Activated naive CD4-positive, alpha-beta T cell treated with anti-CD3 and anti-CD28 coated beads for 36 hours (primary cell): ENCODE measurements at places on chromosomes 4 and X.

GRCh38 chrX:147850875-147851274, 60.8 kb upstream of the FMR1 start:
- DNase-seq = no peak

DNA sequence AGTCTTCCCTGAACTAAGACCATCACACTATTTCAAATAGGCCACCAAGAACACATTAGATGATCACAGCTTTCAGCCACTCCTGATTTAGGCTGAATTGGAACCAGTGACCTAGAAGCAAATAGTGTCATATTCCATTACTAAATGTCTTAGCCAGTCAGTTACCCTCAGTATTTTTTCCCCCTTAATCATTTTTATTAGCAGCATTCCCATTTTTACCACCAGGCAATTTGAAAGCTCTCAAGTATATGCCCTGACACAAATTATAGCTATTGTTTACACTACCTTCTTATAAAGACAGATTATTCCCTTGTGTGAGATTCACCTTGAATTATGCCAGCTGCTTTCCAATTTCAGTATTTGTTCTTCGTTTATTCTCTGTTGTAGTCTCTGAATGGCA, 1146.9 kb downstream of the PDHA2 start:
- no peak for DNase-seq

DNA sequence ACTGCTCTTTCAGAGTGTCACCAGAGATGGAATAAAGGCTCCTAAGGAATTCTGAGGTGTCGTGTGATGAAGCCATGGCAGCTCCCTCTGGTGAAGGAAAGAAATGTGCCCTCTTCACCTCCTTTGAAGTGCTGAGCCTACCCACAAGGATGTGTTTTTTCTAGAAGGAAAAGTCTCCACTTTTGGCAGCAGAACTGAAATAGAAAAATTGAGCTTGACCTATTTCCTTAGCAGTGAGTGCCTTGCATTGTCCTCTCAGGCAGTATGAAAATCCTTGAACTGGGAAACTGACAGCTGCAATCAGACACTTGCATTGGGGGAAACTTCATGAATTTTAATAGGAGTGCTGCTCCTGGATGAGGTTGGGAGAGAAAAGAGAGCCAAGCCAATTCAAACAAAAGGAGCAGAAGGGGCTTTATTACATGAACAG, 95.2 kb downstream of the DCLK2 start:
- DNase-seq = no peak

DNA sequence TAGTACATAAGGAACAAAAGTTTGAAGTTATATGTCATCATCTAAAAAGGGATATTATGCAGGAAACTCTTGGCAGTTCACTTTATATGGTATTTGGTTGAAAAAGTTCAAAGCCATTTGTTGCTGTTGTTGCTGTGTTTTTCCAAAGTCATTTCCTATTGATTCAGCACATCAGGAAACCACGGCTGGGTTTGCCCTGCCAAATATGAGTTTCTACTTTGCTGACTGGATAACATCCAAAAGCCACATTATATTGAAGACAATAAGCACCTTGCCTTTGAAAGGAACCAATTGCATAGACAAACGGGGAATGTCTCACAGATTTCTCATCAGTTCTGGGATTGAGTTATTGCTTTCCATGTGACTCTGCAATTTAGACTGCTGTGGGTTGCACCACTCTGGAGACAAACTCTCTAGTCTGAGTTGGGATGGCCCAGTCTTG, 206.1 kb downstream of the SLC39A8 start:
- no peak for DNase-seq

- peak; percentile 84 for DNase-seq
Observed at GRCh38 chrX:1481636-1482529, 29.2 kb upstream of the ASMTL start.

DNA sequence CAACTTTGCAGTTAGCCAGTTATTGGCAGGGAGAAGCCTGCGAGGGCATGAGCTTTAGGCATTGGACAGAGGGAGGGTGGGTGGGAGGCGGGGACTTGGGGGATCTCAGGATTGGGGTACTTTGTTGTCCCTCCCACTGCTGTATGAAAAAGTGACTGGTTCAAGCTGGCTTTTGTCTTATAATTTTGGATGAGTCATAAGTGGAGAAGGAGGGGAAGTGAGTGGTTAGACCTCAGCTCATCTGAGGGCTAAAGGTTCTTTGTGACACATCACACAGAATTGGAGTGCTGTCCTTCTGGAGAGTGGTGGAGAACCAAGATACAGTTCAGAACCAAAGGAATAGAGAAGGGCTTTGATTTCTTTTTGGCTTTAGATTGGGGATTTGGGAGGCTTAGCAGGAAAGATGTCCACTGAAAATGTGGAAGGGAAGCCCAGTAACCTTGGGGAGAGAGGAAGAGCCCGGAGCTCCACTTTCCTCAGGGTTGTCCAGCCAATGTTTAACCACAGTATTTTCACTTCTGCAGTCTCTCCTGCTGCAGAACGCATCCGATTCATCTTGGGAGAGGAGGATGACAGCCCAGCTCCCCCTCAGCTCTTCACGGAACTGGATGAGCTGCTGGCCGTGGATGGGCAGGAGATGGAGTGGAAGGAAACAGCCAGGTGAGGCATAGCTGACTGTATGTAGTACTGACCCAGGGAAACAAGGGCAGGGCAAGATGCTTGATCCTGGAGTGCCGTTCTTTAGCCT, at the start of gene SLC4A4:
SLC4A4 (plus strand) TSS at position 175 of the 748 bp plus-strand sequence.
- DNase-seq = no peak

DNA sequence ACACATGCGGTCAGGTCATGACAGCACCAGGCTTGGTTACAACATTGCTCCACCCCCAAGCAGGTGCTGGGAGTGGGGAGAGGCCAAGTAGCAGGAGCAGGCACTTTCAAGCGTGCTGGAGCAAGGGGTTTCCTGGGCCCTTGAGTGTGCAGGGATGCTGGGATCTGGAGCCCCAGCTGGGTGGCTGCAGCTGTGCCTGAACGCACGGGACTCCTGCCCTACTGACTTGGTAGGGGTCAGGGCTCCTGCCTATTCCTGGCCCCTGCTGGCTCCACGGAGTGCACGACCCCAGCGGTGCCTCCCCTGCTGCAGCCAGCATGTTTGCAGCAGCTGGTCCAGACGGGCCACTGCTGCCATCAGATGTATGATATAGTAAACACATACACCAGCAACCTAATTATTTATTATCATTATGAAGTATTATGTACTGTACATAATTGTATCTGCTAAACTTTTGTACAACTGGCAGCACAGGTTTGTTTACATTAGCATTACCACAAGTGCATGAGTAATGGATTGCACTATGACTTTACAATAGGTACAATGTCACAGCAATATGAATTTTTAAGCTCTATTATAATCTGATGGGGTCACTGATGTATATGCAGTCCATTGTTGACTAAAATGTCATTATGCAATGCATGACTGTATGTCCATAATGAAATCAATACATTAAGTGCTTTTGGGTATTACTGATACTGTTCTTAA, 620.6 kb downstream of the RAPGEF2 start:
- no peak for DNase-seq

DNA sequence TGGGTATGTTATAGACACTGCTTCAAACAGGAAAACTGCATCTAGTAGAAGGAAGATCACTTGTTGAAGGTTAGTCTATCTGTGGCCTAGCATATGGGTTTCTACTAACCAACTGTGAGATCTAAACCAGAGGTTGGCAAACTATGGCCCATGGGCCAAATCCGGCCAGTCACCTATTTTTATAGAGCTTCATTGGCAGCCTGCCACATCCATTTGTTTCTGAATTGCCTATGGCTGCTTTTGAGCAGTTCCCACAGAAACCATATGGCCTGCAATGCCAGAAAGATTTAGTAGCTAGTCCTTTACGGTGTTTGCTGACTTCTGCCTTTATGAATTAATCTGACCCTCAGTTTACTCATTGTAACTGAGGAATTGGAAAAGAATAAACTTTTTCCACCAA, 71.1 kb downstream of the MID1 start:
- no peak for DNase-seq

GRCh38 chr4:98745366-98745765, 87.0 kb upstream of the TSPAN5 start:
- DNase-seq = no peak

DNA sequence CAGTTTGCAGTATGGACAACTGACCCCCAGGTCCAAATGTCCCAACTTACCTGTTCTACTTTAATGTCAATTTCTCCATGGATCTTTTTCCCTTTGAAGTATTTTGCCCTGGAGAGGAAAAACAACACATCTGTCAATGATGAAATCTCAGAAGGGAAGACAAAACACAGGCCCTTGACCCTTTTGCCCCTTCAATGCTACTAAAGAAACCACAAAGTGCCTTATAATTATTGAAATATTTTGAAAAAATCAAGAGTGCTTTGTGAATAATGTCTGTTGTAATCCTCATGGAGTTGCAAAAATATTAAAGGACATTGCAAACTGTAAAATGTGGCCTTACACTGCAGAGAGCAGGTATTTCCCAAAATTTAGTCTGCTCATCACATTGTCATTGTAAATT, 12.6 kb downstream of the SYN1 start:
- no peak for DNase-seq

- DNase-seq = no peak
Observed at GRCh38 chrX:55709735-55710134, 7.8 kb upstream of the RRAGB start.

DNA sequence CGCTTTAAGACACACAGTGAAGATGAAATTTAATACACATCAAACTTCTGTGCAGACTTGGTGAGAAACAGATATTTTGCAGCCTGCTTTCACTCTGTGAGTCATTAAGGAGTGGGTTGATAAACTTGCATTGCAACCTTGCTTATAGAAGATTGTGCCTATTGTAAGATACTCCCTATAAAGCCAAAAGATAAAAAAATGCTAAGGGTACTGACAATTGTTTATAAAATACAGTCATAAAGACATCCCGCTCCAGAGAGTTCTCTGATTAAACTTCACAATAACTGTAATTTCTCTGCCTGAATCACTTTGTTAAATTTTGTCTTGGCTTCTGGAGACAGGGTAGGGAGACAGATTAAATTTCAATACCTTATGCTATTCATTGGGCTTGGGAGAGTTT, 49.1 kb downstream of the GALNT7 start:
- DNase-seq = no peak

- no peak for DNase-seq
Observed at GRCh38 chr4:4439782-4440181, 52.9 kb downstream of the NSG1 start.

- no peak for DNase-seq
Observed at GRCh38 chrX:5774446-5774845, 454.2 kb downstream of the NLGN4X start.

GRCh38 chr4:157459785-157460184, 239.3 kb downstream of the GRIA2 start:
- no peak for DNase-seq

DNA sequence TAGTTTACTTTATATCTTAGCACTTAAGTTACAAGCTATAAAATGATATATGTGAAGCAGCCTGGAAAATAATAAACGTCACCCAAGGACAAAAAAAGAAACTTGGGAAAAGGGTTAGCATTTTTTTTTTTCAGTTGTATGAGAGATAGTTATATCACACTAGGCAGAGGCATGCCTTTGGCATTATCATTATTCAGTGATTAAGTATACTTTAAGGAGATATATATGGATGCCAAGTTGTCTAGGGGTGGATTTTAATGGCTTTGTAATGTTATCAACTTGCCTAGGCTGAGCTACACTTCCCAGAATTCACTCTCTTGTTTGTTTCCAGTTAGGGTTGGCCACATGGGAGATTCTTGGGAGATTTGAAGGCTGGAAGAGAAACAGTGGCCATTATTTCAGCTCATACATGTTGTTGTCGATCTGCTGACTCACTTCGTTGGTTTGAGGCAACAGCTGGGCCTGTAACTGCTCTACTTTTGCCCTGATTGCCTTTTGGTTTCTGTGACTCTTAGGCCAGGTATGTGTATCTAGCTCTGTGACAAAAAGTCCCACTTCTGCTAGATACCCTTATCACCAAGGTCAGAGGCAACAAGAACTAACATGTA, 11.5 kb upstream of the SRPX start:
- no peak for DNase-seq

DNA sequence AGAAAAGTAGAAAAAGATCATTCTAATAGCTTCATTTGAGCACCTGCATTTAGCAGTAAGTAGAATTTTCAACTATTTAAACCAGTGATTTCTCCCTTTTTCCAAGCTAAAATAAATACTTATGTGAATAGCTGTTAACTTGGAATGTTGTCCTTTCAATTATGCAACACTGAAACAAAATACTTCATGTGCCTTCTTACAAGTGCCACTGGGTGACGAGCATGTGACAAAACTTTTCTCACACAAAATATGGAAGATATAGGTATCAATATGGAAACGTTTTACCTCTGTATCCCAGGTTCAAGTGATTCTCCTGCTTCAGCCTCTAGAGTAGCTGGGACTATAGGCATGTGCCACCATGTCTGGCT, 708.3 kb downstream of the STIM2 start:
- DNase-seq = no peak

- no peak for DNase-seq
Observed at GRCh38 chr4:112277705-112278448, 7.8 kb downstream of the TIFA start.

- DNase-seq = no peak
Observed at GRCh38 chr4:102230194-102230593, 115.1 kb downstream of the SLC39A8 start.

- DNase-seq = no peak
Observed at GRCh38 chrX:150683536-150684146, 9.6 kb upstream of the MTMR1 start.

DNA sequence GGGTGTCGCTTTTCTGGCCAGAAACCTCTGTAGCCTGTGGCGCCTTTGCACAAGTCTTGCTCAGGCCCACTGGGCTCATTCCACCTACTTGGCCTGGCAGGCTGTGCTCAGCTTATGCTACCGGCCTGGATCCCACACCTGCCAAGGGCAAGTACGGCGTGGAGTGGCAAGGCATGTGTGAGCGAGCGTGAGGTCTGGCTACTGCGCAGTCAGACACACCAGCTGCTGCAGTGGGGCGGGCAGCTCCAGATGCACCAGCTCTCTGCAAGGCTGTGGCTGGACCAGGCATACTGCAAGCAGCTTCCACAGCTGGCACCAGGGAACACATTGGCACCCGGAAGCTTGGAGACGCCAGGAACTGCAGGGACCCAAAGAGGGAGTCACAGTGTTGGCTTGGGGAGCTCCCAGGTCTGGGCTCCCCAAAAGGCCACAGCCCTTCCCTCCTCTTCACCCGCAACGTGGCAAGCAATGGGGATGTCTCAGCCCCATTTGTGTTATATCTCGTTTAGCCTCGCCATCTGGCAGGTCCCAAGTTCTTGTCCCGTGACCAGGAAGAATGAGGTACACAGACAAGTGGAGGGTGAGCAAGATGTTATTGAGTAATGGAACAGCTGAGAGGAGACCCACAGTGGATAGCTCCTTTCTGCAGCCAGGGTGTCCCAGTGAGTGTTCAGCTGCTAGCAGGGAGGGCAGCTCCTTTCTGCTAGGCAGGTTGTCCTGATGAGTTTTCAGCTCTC, 3.8 kb upstream of the FBXW7 start:
- DNase-seq = no peak

DNA sequence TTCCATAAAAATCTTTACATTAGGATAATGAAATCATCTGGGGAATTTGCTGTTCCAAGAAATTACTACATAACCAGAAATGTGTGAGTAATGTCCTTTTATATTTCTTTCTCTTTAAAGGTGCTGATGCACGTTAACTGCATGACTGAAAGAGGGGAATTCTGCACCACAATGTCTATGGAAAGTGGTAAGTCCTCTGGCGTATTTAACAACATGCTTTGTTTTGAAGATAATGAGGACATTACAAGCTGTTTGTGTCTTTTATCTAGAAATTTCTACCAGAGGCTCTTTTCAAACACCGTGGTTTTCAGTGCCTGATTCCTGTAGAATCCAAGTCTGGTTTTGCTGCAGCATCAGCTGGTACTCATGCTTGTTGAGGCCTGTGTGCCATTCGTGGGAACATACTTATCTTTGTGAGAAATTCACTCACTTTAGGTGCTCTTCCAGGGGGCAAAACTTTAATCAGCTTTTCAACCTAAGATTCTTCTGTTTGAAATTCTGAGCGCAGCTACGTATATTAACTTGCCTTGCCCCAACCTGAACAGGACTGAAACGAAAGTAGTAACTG, 257.2 kb downstream of the PDHA2 start:
- no peak for DNase-seq
